CD4-positive, alpha-beta T cell treated with Interleukin-12 subunit alpha and Interleukin-12 subunit beta, for 1 hour (primary cell): ENCODE measurements at places on chromosomes 12 and 14.

GRCh38 chr12:57033431-57033830, 16.5 kb downstream of the MYO1A start:
- DNase-seq, result no peak

DNA sequence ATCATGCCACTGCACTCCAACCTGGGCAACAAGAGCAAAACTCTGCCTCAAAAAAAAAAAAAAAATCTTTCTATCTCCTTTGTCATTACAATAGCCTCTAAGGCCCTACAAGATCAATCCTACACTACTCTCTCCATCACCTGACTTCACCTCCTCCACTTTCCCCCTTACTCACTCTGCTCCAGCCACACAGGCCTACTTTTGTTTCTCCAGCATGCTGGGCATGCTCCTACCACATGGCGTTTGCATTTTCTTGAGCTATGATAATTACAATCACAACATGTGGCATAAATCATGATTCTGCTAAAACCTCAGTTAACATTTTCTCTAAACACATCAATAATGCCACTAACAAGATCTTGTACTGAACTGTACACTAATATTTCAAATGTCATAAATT, 7.8 kb downstream of the PPP1R13B start:
- DNase-seq, result no peak

DNA sequence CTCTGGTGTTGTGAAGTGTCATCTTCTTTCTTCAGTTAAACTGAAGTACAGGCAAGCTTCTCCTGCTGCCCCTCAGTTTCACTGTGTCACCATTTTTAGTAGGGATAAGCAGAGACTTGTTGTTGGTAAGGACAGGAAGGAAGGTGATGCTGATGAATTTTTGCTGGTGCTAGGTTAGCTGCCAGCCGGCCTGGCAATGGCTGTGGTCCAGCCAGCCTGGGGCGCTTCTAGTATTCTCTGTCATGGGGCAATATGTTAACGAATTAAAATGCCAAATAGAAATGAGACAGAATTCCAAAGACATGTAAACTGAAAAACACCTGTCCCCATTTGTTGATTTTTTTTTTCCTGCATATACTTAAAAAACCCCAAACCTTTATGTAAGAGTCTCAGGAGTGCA, 602.9 kb downstream of the DIO2 start:
- DNase-seq, result no peak

- no peak for DNase-seq
Observed at GRCh38 chr12:105067511-105068031, 16.7 kb downstream of the ALDH1L2 start.

DNA sequence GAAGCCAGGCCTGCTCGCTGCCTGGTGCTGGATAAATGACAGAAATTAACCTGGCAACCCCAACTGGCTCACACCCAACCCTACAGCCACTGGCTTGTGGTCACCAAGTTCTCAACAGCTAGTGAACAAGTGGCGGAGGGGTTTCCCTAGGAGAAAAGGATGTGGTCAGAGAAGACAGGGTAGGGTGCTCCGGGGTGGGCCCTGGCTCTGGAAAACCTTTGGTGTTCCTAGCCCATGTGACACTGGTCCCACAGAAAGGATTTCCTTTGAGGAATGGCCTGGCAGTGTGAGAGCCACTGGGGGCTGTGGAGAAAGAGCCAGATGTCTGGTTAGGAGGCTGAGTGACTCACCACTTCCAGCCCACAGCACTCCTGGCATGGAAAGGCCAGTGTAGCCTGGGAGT, 8.7 kb downstream of the SYNE3 start:
- no peak for DNase-seq

DNA sequence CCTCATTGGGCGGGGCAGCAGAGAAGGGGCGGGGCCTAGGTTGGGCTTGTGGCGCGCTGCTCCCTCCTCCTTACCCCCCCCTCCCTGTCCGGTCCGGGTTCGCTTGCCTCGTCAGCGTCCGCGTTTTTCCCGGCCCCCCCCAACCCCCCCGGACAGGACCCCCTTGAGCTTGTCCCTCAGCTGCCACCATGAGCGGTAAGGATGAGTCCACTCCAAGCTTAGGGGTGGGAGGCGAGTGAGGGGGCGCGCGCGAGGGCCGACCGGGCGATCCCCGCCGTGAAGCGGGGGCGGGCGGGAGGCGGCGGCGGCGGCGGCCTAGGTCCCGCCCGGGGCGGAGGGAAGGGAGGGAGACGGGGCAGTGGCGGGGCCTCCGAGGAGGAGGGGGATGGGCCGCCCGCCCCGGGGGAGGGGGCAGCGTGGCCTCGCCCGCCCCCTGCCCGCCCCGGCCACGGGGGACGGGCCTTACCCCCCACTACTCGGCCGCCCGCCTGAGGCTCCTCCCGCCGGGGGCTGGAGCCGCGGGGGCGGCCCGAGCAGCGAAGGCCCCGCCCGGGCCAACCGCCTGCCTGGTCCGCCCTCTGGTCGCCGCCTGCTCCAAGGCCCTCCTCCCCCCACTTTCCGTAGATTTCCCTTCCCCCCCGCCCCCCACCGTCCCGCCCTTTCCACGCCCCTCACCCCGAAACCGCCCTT, at the start of gene SP1:
TSS of gene SP1 (plus strand) at position 73 of the 690 bp plus-strand sequence. CDS start at position 189, 116 bp downstream.
- DNase-seq, result peak; percentile 91

DNA sequence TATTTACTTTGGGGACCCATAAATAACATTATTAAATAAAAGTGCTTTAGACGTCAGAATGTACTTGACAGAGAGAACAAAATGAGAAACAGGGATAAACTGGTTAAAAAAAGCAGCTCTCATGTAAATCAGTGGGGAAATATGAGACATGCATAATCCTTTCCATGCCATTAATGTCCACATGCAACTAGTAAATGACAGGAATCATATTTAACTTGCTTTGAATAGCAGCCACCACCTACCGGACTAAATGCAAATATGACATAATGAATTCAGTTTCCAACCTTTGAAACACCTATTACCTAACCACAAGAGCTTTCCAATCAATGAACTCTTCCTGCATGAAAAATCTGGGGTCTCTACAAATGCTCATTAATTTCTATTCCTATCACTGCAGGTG, 19.6 kb downstream of the FGD6 start:
- DNase-seq, result no peak

DNA sequence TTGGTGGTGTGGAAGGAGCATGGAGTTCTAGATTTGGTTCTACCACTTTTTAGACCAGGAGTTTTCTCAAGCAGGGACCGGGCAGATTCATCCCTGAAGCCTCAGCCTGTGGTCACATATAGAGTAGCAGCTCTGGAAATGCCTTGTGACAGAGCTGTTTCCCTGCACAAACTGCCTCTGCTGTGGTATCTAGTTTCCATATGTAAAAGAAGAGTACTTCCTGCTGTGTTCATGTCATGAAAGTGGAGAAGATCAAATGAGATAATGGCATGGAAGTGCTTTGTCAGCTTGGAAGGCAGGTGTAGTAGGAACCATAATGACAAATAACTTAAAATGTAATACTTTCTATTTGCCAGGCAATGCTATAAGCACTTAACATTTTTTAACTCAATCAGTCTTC, 26.1 kb downstream of the OTUB2 start:
- no peak for DNase-seq

DNA sequence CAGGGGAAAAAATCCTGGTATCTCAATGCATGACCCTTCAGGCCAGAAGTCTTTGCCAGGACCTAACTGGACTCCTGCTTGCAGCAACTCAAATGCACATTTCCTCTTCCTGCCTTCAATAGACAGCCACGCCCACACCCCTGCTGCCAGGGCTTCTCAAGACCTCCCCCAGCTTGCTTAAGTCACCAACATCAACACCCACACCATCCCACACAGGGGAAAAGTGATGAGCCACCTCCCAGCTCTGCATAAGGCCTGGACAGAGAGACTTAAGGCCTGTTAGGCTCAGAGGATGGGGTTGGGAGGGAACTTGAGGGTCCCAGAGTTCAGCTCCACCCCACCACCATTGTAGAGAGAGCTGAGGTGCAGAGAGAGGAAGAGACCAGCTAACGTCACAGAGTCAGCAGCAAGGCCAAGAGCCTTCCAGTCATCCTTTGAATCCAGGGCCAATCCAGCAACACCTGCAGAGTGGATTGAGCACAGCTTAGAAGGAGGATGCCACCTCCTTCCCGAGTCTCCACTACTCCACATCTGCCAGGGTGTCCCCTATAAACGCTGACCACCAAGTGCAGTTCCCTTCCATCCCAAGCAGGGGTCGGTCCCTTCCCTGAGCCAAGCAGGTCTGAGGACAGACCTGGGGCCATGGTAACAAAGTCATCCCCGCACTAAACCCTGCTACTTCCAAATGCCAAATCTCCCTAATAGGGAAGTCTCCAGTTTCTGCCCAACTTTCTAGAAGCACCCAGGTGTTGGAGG, 50.0 kb downstream of the KDM2B start:
- DNase-seq, result peak; percentile 76

DNA sequence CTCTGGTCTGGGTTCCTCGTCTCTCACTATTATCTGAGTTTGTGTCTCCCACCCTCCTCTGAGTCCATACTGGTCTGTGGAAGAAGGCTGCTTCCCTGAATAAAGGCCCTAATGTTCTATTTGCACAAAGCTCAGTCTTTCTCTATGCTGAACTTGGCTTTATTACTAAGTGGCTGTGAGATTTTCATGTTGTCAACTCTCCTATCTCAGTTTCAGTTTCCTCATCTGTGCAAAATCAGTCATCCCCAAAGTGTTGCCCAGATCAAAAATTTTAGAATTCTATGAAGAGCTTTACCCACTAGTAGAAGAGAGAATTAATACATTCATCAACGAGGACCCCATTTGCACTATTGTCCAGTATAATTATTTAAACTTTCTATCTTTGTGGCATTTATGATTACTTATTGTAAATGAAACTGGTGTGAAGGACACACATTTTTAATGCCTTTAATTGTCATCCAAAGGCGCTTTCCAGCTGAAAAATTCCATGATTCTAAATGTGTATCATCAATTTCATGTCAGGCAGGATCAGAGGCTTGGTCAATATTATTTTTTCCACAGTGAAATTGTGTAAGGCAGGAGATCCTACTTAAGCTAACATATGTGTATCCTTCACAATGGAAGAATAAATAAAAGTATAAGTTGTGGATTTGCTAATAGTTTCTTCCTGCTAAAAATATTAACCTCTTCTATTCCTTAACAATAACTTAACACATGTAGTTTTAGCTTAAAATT, 79.1 kb upstream of the EEA1 start:
- DNase-seq, result no peak

DNA sequence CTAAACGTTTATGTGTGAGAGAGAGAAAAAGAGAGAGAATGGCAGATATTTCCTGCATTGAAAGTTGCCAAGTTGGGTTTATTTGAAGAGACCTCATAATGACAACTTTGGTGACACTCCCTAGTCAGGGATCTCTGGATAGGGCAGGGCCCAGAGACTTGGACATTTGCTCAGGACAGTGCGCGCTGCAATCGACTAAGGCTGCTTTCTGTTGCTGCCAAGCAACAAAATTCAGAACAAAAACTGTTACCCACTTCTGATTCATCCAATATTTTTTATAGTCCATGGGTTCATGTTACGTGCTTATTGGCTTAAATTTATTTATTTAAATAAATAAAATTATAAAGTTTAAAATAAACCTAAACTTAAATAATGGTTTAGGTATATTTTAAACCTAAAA, 34.2 kb downstream of the PTGER2 start:
- DNase-seq, result no peak

- no peak for DNase-seq
Observed at GRCh38 chr14:95313707-95314106, 6.0 kb downstream of the CLMN start.

- no peak for DNase-seq
Observed at GRCh38 chr12:130195776-130196175, 33.5 kb downstream of the FZD10 start.

DNA sequence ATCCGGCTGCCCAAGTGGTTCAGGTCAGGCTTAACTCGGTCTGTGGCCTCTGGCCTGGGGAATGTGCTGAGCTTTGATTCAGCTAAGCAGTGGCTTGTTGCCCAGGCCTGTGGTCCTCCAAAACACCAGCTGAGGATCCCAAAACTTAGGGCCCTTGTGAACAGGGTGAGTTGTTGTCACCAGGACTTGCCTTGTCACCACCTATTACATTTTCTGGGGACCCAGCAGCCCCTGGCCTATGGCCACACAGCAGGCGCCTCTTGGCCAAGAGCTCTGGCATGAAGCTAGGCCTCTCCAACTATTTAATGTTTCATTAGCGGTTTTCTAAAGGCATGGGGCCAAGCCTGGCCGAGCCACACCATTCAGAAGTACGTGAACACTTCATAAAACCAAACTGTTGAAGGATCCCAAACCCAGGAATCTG, 343.7 kb downstream of the CACNA1C start:
- no peak for DNase-seq

- DNase-seq, result peak; percentile 29
Observed at GRCh38 chr12:9868311-9868801, 798 bp downstream of the CLEC2B start.

- no peak for DNase-seq
Observed at GRCh38 chr14:75434890-75435248, 7.0 kb downstream of the JDP2 start.

DNA sequence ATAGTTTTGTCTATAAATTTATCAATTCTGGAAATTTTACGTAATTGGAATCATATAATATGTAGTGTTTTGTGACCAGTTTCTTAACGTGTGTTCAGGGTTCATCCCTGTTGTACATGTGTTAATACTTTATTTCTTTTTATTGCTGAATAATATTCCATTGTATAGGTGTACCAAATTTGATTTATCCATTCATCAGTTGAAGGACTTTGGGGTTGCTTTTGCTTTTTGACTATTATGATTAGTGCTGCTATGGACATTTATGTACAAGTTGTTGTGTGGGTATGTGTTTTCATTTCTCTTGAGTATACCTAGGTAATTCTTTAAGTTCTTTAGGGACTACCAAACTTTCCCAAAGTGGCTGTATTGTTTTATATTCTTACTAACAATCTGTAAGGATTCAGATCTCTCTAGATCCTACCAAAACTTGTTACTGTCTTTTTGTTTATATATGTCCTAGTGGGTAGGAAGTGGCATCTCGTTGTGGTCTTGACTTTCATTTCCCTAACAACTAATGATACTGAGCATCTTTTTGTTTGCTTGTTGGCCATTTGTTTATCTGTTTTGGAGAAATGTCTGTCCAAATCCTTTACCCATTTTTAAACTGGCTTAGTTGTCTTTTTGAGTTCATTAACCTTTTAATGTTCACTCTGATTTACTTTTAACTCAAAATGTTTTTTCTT, 14.9 kb downstream of the VRK1 start:
- no peak for DNase-seq

DNA sequence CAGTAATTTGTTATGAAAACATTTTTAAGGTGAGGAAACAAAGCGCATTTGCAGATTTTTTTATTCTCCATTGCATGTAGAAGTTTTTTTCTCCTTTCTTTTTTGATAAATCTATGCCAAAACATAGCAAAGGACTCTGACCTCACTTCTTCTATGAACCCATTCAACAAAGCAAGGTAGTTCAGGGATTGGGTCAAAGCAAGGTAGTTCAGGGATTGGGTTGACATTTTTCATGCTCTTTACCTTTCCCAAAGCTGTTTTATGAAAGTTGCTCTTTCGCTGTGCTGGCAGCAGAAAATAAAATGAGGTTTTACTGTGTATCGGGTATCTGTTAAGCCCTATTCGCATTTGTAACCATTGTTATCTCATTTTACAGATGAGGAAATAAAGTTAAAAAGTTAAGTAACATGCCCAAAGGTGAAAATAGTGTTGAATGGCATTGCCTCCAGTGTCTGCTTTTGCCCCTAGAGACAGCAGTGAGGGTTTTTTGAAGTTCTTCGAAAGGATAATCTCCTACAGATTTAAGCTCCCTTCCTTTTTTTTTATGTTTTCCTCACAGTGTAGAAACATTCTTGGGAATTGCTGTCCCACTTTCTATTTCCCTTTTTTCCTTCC, 10.6 kb downstream of the STRAP start:
- no peak for DNase-seq
